GM04504 (cell line): ENCODE measurements at places on chromosomes 6 and 20.

GRCh38 chr6:151804585-151805285, 2.7 kb upstream of the ESR1 start:
- DNase-seq = no peak

- DNase-seq = no peak
Measured at GRCh38 chr6:33189625-33190448, 2.4 kb downstream of the COL11A2 start.

DNA sequence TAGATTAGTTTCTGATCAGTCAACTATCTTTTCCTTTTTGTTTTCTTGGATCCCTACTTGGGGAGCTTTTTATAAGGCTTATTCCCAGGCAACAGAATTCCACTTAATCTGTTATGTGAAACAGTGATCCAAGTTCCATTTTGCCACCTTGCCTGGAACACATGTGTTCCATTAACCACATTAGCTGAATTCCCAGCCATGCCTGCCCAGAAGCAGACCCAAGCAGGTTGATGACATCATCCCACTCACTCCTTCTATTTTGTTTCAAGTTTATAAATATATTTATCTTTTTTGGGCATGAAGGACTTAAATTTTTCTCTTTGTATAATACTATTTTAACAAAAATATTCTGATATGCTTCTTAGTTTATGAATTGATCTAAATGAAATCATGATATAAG, 587.4 kb downstream of the GRIK2 start:
- no peak for DNase-seq

- no peak for DNase-seq
Measured at GRCh38 chr6:42136508-42137193, 5.8 kb downstream of the C6orf132 start.

- no peak for DNase-seq
Measured at GRCh38 chr20:43838703-43839060, 76.0 kb upstream of the TOX2 start.

- DNase-seq = no peak
Measured at GRCh38 chr20:41110930-41111577, 26.3 kb upstream of the PLCG1 start.

DNA sequence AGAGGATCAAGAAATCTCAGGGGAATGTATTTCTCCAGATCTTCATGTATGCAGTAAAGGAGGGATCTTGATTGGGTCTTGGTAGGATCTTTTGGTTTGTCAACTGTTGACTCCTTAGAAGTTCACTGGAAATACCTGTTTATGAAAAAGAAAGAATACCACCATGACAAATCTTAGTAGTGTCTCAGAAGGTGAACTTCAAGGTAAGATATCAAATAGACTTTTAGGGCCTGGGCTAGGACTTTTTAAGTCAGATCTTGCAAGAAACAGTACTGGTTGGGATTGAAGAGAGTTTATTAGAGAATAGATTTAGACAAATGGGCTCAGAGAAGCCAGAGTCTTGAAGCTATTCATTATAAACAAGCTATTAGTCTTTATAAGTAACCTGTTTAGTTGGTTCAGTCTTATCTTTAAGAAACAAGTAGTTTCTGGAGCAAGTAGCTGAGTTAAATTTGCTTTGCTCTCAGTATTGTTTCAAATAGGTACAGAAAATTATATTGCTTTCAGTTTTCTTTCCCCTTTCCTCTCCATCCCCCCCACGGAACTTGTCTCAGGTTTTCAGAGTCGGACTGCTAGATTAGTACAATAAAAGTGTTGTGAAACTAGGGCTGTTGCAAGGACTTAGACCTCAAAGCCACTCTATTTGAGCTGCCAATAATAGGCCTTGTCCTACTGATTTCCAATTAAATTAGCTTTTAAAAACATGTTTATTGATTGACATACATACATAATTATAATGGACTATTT, 529.1 kb upstream of the CITED2 start:
- DNase-seq = no peak

GRCh38 chr6:104459543-104459942, 400.2 kb downstream of the HACE1 start:
- DNase-seq = no peak

- DNase-seq = peak; percentile 23
Measured at GRCh38 chr6:2385471-2385983, 140.1 kb upstream of the GMDS start.

- no peak for DNase-seq
Measured at GRCh38 chr20:52637201-52637600, 335.0 kb upstream of the TSHZ2 start.

- no peak for DNase-seq
Measured at GRCh38 chr6:2171728-2172127, 73.7 kb downstream of the GMDS start.

DNA sequence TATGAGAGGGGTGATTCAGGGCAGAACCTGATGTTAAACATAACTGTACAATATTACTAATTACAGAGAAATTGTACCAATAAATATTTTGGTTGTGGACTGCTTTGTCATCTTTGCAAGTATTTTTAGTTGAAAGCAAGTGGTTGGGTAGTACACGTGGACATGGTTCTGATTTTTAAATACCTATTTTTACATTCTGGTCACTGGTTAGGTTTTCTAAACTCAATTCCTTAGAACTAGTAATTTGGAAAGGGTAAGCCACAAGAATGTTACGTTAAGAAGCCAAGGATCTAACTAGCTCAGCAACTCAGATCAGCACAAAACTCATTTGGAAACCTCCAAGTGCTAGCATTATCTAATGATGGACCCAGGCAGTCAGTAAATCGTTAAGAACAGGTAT, 2.7 kb downstream of the EPB41L2 start:
- no peak for DNase-seq

DNA sequence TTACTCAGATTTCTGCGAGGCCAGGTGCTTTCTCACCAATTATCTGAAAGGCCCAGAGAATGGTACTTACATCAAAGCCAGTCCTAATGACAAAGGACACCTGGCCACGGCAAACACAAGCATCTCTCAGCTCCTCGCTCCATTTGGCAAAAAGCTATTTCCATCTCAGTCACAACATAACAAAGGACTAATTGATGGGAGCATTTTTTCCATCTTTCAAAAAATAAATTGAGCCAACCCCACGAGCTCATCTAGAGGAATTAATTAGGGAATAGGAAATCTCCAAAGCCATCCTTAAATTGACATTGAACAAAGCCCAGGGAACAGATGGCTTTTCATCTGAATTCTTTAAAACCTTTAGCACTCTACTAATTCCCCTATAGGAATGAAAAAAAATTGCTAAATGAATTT, 236.7 kb downstream of the HAO1 start:
- no peak for DNase-seq

GRCh38 chr6:168179702-168180382, 100.8 kb upstream of the FRMD1 start:
- DNase-seq = no peak

DNA sequence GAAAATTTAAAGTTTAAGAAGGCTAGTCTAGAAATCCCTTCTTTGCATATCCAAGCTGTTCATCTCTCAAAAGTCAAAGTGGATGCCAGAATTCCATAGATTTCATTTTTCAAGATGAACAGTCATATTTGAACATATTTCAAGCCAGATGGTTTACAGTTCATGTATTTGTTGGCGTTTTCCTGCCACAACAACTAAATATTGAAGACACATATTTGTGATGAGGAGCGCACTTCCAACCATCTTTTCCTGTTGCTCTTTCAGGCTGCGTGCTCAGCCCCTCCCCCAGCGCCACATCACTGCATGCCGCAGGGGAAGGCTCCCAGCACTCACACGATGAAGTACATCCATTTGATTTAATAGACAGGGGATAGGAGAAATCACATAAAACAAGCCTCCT, 5.9 kb upstream of the NOX3 start:
- DNase-seq = no peak

- peak; percentile 6 for DNase-seq
Measured at GRCh38 chr6:146650799-146651481, 52.2 kb downstream of the ADGB start.

GRCh38 chr20:61753987-61754956, 311.4 kb downstream of the TAF4 start:
- DNase-seq = no peak

GRCh38 chr6:68328156-68328555, 306.9 kb upstream of the ADGRB3 start:
- DNase-seq = no peak

GRCh38 chr6:16822529-16822928, 61.3 kb upstream of the ATXN1 start:
- DNase-seq = no peak

- peak; percentile 47 for DNase-seq
Measured at GRCh38 chr6:158868890-158869825, 50.0 kb upstream of the EZR start.

- no peak for DNase-seq
Measured at GRCh38 chr6:158938220-158938619, 61.8 kb downstream of the RSPH3 start.

- DNase-seq = no peak
Measured at GRCh38 chr6:130129762-130130246, 92.9 kb downstream of the SAMD3 start.

DNA sequence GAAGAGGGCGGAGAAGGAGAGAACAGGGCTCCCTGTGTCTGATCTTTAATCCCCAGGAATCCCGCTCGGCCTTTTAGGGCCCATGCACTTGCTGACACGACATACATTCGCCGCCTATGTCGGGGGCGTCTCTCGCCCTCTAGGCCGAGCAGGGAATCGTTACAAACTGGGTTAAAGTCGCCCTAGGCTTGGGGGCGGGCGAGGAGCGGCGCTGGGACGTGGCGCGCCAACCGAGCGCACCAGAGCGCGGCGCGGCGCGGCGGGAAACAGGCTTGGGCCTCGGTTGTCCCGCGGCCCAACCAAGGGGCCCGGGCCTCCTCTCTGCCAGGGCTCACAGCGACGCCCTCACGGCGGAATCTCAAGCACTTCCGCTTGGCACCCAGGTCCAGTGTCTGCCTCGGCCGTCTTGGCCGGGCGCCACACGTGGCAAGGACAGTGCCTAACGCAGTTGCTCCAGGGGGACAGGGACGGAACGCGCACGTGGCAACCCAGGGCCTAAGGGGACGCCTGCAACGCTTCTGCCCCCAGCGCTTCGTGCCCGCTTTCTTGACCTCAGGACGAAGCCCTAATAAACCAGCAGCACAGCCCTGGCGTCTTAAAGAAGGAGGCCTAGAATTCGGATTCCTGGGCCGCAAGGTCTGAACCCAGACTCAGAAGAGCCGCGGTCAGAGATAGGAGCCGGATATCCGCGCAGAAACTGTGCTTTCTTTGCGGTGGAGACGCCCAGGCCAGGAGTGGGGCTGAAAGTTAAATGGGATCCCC, 71.5 kb downstream of the NCR2 start:
- DNase-seq = no peak

GRCh38 chr6:69880601-69881000, 14.2 kb downstream of the COL19A1 start:
- no peak for DNase-seq

DNA sequence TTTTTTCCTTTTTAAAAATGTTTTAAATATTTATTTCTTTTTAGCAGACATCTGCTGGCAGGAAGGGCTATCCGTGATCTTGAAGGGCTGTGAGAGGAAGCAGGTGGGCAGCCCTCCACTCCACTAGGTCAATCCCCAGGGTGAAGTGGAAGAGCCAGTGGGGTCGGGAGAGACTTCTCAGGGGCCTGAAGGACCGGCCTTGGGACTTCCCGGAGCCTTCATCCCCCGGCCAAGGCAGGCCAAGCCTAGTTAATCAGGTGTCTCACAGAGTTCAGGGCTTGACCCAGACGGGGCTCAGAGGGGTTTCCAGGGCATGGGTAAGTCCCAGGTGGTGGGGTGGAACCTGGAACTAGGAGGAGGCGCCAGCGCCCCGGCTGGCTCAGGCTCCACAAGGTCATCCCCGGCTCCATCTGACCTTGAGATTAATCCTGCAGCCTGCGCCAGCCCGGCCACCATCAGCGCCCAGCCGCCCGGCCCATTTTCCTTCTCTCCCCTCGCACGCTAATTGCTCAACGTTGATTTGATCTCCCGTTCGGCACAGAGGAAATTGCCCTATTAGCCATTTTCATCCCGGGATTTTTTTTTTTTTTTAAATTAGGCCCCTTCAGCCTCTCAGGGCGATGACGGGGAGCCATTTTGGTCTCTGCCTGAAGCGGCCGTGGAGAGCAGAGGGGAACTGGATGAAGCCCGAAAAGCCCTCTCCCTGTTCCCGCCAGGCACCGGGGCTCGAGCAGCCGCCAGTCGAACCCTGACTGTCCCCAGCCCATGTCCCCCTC, 44.4 kb downstream of the MDFI start:
- no peak for DNase-seq

GRCh38 chr20:43938017-43938655, 23.5 kb downstream of the TOX2 start:
- no peak for DNase-seq

DNA sequence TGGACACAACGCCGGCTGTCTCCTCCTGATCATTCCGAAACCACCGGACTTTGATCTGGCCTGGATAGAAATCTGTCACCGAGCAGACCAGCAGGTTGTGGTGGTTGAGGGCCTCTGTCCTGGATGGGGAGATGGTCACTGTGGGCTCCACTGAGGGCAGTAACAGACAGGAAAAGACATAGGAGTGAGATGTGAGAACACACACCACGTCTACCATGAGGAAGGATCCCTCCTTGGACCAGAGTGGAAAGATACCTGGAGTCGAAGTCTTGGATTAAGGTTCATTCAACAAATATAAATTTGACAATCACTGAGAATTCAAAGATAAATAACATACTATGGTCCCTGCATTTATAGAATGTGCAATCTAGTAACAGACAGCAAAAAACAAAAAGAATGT, 4.4 kb downstream of the HLA-DQB1 start:
- no peak for DNase-seq

- no peak for DNase-seq
Measured at GRCh38 chr6:25309886-25310285, 30.7 kb downstream of the CARMIL1 start.

DNA sequence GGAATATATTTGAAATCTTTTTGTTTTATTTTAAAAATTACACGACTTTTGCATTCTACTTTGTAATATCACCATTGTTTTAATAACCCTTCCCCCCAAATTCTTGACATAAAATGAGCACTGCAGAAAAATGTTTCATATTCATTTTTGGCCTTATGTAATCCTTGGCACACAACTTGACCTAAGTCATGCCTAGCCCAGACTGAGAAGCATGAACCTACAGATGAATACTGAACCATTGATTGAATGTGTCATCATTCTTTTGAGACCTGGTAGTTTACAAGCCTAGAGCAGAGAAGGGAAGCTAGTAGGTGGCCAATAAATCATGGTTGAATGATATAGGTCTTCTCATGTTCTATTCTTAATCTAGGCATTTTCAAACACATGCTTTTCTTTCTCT, 89.4 kb upstream of the EDN1 start:
- no peak for DNase-seq

- DNase-seq = no peak
Measured at GRCh38 chr20:39849171-39849570, 839.9 kb downstream of the MAFB start.

DNA sequence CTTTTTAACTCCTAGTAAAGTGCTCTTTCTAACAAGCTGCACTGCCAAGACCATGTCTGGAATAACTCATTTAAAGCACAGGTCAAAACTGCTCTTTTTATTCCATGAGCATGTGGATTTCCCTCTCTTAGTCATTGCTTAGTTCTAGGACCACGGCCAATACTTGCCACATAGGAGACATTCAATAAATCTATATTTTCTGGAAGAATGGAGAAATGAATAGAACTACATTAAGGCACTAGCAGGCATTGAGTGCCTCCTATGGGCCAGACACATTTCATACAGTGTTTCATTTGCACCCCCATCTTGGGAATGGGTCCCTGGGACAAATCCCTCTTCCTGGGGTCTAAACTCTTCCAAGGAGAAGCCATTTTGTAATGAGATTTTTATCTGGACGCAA, 552.8 kb upstream of the CITED2 start:
- peak; percentile 72 for DNase-seq

- DNase-seq = no peak
Measured at GRCh38 chr20:13034115-13034514, 25.3 kb downstream of the SPTLC3 start.
